ENCODE measurements at places on chromosomes 5 and 9.

DNA sequence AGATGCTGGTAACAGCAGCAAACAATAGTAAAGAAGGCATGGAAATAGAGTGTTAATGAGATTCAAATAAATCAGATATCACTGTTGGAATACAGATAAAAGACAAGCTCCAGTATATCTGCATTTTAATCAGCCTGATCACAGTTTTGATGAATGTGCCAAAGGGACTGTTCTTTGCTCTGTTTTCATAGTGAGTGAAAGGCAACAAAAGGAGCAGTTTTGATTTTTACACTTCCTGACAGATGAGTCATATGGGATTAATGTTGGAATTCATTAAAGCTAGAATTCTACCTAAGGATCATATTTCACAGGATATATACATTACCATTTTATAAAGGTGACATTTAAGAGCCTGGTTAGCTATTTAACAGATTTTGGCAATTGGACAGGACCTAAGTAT lies 743.3 kb upstream of the PTPRD start:
- no peak for DNase-seq

- no peak for DNase-seq
These were observed 54.8 kb downstream of the GDA start for GRCh38 chr9:72204062-72204461.

DNA sequence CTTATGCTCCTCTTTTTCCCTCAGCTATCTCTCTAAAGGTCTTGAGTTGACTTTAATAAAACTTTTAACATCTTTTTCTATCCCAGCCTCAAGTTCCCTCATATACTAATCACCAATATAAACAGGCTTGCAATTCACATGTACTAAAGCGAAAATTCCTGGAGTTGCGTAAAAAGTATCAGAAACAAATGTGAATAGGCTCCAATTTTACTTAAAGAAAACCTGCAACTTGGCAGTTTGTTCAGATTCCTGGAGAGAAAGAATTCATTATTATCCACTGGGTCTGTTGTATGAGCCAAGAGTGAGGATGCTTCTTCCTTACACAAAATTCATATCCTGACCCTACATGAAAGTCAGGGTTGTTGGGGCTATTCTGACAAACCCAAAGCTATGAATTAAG lies 384.2 kb downstream of the DTWD2 start:
- no peak for DNase-seq

DNA sequence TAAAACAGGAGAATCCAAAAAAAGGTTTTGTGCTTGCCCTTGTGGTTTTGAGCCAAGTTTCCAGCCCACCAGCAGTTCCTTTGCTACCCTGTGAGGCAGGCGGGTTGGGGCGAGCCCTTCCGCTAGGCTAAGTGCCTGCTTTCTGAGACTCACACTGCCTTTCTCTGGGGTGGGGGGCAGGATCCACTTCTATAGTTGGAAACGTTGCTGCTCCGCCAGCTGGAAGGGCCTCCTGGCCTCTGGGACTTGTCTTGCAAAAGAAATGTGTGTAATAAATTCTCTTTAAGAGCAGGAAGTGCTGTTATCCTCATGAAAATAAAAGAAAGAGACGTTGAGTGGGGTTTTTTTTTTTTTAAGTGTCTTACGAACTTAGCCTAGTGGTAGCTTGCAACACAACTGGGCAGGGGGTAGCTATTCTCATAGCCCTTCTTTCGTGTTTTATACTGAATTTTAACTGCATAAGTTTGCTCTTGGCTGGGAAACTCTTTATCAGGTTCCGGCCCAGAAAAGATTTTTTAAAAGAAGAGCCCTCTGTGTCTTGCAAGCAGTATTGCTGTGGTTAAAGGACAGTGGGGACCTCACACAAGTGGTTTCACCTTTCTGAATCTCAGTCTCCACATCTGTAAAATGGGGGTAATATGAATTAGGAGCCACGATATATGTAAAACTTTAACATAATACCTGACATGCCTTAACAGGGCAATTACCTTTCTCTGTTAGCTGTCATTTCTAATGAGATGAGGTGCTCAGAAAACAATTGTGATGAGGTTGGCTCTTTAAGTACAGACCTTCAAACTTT lies 19.8 kb downstream of the JADE2 start:
- DNase-seq = no peak

GRCh38 chr5:15550502-15551112 lies 50.6 kb downstream of the FBXL7 start:
- DNase-seq = no peak

GRCh38 chr9:33131790-33132772 lies 35.1 kb downstream of the B4GALT1 start:
- DNase-seq = no peak

DNA sequence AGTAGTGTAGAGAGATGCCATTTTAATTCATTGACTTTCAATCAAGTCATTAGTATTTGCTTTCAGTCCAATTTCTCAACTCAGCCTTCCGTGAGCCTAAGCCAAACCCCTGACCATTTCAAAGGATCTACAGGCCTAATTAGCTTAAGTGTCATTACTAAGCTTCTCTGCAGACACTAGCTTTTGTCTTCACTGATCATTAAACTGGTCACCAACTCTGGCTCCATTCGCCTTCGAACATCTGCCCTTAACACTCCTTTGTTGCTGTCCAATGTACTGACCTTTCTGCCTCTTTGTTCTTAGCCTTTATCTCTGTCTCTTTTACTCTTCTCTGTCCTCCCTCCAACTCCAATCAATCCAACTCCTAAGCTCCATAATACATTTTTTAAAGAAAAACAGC lies 299.3 kb downstream of the DIRAS2 start:
- DNase-seq = no peak

- no peak for DNase-seq
These were observed 12.3 kb downstream of the ACTBL2 start for GRCh38 chr5:57470339-57470738.

GRCh38 chr5:143957455-143957854 lies 145.5 kb downstream of the HMHB1 start:
- DNase-seq = no peak

DNA sequence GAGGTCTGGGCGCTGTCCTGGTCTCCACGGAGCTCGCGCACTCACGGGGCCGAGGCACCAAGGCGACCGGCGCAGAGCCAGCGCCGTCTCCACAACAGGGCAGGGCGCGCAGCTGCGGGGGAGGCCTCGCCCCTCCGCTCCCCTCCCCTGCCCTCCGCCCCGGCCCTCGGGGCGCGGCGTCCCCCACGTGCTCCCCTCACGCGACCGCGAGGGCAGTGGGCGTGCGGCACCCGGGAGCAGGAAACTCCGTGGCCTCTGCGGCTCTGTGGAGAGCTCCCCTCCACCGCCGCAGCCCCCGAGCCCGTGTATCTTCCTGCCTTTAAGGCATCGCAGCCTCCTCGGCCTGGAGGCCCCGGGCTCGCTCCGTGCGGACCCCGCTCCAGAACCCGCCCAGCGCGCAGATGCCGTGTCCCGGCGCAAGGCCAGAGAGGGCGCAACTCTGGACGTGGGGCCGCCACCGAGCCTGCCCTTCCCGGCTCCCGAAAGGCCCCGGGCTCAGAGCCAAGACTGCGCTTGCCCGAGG lies 708 bp upstream of the TUBB4B start:
- peak; percentile 70 for DNase-seq

- no peak for DNase-seq
These were observed 3.2 kb downstream of the ETF1 start for GRCh38 chr5:138539791-138540190.

- DNase-seq = no peak
These were observed 38.4 kb downstream of the SH3TC2 start for GRCh38 chr5:149024477-149024876.

DNA sequence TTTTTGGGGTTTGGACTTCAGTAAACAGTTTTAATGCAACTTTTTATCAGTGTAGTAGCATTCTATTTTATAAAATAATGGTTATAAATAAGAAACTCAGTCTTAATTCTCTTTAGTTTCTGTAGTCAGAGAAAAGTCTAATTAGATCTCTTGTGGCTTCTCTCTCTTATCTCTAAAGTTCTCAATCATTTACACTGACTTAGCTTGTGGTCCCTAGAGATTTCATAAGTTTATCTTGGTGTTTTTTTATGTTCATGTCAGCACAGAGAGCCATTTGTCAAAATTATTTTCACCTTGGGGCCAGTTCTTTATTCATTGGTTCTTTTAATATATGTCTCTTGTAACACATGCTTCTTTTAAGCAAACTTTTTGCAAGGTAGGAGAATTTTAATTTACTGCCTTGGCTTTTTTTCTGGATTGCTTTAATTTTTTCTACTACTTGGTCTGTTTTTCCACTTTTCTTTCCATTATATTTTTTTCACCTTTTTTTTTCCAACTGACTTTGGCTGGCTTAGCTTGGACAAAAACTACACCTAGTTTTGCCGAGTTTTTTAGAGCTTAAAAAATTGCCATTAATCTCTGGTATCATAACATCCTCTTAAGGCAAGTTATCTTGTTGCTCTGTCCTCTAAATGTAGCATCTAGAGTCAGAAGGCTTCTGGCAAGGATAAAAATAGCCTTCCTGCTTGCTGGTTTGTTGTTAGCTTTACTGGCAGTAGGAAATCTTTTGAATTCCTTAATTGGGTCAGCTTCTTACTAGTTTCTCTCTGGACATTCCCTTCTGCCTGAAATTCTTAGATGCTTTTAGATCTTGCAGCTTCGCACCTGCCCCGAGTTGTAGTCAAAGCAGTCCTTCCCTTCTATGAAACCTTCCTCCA lies 35.3 kb downstream of the CPEB4 start:
- DNase-seq = no peak

GRCh38 chr5:96254980-96255691 lies 177.9 kb downstream of the PCSK1 start:
- DNase-seq = no peak

- DNase-seq = no peak
These were observed 57.3 kb upstream of the CPLX2 start for GRCh38 chr5:175813943-175814630.

- no peak for DNase-seq
These were observed 122.1 kb upstream of the DMAC1 start for GRCh38 chr9:7921545-7922197.

DNA sequence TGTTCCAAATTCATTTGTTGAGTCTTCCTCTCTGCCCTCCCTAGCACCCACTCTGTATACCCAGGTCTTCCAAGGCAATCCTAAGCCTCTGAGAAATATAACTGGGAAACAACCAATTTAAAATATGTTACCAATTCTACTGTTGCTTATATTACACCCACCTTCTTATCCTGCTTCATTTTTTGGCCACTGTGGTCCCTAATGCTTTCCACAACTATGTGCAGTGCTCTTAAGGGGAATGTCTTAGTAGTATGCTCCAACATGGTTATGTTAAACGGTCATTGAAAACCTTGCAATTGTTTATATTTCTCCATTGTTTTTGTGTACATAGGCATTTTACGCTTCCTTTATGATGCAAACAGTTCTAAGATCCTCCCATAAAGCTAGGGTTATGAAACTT lies 273.1 kb upstream of the HAPLN1 start:
- no peak for DNase-seq

DNA sequence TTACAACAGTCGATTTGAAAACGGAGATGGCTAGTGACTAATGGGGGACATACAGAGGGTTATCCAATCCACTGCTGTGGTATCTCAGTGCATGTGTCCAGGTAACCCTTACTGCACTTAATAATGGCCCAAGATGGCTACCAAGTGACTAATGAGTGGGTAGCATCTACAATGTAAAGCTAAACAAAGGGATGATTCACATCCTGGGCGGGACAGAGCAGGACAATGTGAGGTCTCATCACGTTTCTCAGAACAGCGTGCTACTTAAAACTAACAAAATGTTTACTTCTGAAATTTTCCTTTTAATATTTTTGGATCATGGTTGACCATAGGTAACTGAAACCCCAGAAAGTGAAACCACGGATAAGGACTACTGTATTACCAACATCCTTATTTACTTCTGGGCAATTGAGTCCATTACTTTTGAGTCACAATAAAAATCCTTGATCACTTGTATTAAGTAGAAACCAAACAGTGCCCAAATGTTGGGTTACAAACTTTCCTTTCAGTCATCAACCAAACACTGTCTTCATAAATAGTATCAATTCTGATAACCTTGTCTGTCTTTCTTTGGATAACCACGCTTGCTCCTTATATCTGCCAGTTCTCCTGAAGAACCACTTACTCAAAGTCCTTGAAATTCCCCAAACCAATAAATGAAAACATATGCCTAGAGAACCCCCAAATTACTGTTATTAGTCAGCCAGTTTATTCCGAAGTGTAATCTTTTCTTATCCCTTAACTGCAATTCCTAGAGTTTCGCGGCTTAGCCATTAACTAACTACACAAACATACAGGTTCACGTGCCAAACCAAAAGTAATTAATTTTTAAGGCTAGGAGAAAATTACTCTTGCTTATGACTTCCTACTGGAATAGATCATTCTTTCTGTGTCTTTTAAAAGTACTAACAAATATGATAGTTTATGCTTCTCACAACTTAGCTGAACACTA lies 59.7 kb downstream of the ELL2 start:
- DNase-seq = no peak

- no peak for DNase-seq
These were observed 3.5 kb downstream of the PHF19 start for GRCh38 chr9:120873512-120873911.

DNA sequence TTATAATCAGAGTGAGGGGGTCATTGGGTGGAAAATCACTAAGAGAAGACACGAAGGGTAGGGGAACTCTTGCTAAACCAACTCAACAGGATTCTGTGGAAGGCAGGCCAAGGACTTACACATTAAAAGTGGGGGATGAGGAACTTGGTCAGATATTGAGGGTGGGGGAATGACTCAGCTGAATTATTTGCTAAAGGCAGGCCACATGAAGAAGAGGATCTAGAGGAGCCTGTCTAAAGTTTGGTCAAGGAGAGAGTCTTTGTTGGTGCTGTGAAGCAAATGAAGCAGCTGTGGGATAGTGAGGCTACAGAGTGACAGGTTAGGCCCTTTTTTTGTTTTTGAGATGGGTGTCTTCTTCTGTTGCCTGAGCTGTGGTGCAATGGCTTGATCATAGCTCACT lies 63.9 kb upstream of the SPRY4 start:
- no peak for DNase-seq

DNA sequence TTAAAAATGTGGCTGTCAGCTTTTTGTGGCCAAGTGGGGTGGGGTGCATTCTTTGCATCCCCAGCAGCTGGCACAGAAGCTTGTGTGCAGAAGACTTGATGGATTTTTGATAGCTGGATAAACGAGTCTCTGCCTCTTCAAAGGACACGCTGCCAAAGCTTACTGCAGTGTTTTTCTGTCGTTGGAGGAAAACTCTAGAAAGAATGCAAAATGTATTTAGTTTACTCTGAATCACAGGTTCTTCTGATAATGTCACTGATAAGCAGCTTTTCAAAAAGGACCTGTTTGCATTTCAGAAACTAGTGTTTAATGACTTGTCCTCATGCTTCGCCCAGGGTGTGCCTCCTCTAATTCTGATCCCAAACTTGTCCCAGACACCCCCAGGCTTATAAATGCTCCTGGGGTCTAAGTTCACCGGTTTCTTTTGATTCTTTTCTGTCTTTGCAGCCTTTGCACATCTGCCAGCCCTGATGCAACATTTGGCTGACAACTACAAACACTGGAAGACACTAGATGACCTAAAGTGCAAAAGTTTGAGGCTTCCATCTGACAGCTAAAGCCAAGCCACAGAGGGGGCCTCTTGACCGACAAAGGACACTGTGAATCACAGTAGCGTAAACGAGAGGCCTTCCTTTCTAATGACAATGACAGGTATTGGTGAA lies 66.0 kb downstream of the WDR41 start:
- DNase-seq = no peak
